Natural killer cell treated with Interleukin-12 subunit alpha and Interleukin-12 subunit beta and Interleukin-15 and Interleukin-18, amount 100 ng/mL, for 72 hours (primary cell): ENCODE measurements at places on chromosomes 4 and X. TPM values are rescaled to one million over a fixed set of nuclear protein-coding genes. Genes with fewer than 3 reads are reported as not detected.

C4orf36 gene
- not detected for total RNA-seq

RAB9A gene
- total RNA-seq = 27.7 TPM

RAB40AL gene
- total RNA-seq = 0.93 TPM

IL2 gene
- total RNA-seq = 1.1 TPM

CT83 gene
- total RNA-seq = not detected

CSAG2 gene
- total RNA-seq = not detected

MAGEA2 gene
- total RNA-seq = not detected

MFAP3L gene
- total RNA-seq = 3.2 TPM

PABPC4L gene
- total RNA-seq = not detected

PAGE5 gene
- not detected for total RNA-seq

NRK gene
- total RNA-seq = not detected

GSX2 gene
- not detected for total RNA-seq

C4orf50 gene
- 6.9 TPM for total RNA-seq

CFAP99 gene
- not detected for total RNA-seq
